T-cell (primary cell): ENCODE measurements at places on chromosomes 16 and 17.

DNA sequence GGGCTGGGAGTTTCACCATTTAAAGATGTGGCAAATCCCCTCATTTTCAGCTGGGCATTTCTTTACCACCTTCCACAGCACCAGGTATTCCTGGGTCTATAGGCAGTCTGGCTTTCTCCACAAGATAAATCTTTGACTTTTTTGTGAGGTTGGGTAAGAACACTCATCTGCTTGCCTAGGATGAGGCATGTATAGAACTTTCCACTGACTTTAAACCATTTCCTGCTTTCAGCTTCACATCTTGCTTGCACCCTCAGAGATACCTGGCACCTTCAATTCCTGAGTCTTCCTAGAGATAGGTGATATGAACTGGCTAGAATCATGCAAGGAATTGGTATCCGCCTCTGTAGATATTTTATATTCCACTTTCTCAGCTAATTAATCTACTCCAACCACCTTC is 27.9 kb downstream of the SMURF2 start:
- DNase-seq, result no peak

GRCh38 chr17:33028778-33029177 is 37.1 kb downstream of the SPACA3 start:
- DNase-seq, result no peak

- DNase-seq, result no peak
Observed at GRCh38 chr17:9221147-9221921, 200.0 kb downstream of the NTN1 start.

DNA sequence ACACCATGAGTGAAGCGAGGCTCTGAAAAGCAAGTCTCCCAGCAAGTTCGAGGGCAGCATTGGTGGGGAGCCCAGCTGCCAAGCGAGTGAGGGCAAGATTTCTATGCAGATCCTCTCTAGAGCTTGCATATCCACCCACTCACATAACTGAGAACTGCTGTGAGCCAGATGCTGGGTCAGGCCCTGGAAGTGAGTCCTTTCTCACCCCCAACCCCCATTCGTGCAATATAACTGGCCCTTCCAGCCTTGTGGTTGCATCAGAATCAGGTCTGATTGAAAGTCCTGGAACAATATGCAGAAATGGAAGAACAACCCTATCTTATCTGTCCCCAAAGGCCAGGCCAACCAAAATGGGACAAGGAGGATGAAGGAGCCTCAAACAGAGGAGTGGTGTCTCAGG is 146.6 kb downstream of the IRX5 start:
- no peak for DNase-seq

- DNase-seq, result no peak
Observed at GRCh38 chr17:77433385-77434135, 292.8 kb downstream of the SEC14L1 start.

- DNase-seq, result no peak
Observed at GRCh38 chr17:43759836-43760235, 1.2 kb upstream of the SOST start.

DNA sequence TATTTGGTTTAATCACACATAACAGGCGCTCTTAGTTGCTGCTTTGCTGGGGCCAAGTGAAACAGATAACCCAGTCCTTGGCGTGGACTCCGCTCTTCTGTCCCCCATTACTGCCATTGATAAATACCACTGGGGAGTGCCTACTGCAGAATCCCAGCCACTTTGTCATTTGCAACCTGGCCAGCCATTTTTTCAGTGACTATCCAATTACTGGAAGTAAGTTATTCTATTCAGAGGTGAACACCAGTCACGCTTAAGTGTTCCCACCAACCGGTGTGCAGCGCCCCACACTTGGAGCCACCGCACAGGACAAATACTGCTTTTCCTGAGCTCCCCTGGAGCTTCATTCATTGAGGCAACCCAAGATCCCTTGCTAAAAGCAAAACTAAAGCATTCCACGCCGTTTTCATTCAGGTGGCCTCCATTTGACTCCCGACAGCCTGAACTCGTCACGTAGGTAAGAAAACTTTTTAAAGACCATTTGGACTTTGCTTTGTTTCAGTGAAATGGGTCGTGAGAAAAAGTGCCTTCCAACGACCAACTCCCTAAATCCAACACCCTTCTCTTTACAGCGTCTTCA is 1.8 kb downstream of the USP7 start:
- no peak for DNase-seq

DNA sequence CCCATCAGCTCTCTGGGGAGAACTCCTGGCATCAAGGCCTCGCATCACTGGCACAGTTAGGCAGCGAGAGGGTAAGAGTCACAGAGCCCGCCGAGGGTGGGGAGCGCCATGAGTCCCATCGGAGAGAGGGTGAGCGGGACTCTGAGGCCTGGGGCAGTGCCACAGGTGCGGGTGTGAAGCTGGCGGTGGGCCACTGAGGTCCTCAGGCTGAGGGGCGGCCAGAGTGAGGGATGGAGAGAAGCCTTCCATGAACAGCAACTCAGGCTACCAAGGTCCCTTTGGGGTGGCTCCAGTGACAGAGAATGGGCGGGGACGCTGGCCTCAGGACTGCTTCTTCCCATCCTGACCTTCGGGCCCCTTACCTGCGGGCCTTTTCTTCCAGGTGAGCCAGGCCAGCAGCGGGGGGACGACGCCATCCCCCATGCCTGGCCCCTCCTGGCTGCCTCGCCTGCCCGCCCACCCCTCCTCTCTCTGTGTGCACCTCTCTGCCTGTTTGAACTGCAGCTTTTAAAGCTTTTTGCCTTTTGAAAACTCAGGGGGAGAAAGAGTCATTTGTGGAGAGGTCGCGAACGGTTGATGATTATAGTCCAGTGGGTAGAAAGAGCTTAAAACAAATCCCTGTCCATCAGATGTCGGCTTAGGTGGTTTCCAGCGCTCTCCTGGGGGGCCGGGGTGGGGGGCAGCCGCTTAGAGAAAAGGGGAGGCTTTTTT is 149.3 kb upstream of the GSE1 start:
- DNase-seq, result no peak

DNA sequence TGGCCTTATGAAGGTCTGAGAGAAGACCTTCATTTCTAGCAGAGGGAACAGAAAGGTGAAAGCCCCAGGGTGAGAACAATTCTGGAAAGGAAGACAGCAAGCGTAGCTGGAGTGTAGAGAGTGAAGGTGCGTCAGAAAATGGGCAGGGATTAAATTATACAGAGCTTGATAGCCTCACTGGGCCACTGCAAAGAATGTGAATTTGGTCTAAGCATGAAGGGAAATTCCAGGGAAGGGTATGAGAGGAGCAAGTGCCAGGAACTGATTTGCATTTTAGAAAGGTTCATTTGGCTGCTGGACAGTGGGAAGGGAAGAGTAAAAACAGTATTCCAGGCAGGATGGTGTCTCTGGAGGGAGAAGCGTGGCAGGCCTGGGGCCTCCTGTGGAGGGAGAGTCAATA is 274.1 kb upstream of the ASIC2 start:
- DNase-seq, result no peak

DNA sequence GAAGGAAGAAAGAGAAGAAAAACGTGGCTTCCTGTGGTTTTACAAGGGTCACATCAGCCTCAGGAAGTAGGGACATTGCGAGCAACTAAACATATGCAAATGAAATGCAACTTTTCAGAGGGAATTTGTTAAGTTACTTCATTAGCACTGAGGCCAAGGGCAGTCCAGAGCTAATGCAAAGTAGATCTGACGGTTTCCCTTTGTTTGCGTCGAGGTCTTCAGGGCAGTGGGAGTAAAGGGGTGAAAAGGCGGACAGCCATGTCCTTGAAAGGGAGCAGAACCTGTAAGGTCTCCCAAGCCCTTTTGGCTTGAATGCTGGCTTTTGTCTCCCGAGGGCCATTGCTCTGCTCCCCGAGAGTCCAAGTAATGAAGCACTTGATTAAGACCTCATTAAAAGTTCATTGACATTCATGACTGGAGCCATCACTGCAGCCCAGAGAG is 85.0 kb downstream of the PMP22 start:
- no peak for DNase-seq

GRCh38 chr17:75250009-75250471 is 11.4 kb downstream of the GGA3 start:
- DNase-seq, result no peak

DNA sequence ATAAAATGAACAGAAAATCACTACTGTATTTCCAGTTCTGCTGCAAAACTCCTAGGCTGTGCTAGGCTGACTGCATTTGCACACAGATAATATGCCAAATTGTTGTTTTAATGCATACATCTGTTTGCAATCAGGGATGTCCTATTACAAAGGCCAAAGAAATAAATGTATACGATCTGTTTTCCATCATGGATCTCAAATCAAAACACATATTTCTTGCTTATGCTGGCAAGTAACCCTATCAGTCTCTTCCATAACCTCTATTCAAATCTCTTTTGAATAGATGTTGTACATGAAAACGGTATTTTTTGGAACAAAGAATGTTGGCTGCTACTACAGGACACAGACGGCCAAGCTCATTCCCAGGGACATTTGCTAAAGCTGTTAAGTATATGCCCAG is 56.6 kb downstream of the DUSP14 start:
- no peak for DNase-seq
